CD8-positive, alpha-beta memory T cell (primary cell): ENCODE measurements at places on chromosomes 1 and 21. TPM values are rescaled to one million over a fixed set of nuclear protein-coding genes. Genes with fewer than 3 reads are reported as not detected.

- peaks cover 6% of the 10 kb centered on the region for H3K27me3 ChIP-seq
- DNase-seq = no peak
- H3K4me1 ChIP-seq = no peaks in the 10 kb centered on the region
- H3K36me3 ChIP-seq = no peaks in the 10 kb centered on the region
- H3K4me3 ChIP-seq = no peak overlapping the region
Observed at GRCh38 chr21:43593078-43593477, 66.2 kb downstream of the HSF2BP start.

The DIRAS3 gene
- total RNA-seq = 0.16 TPM

GRCh38 chr1:94398356-94398755 lies 19.8 kb upstream of the ABCD3 start:
- no peak for DNase-seq
- no peaks in the 10 kb centered on the region for H3K27me3 ChIP-seq
- H3K4me3 ChIP-seq = no peak overlapping the region
- no peaks in the 10 kb centered on the region for H3K4me1 ChIP-seq
- H3K27ac ChIP-seq = no peak overlapping the region
- no peaks in the 10 kb centered on the region for H3K36me3 ChIP-seq

DNA sequence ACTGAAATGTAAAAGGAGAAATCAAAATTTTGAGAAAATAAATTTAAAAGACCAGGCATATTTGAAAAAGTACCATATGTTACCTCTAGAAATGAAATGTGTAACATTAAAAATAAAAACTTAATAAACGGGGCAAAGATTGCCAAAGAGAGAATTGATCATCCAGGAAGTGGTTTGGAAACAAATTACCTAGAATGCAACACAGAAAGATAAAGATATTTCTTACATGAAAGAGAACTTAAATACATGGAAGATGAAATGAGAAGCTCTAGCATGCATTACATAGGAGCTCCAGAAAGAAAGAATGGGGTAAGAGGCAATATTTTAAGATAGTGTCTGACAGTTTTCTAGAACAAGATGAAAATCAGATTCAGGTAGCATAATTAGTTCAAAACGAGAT lies 235.9 kb upstream of the IRF2BP2 start:
- no peaks in the 10 kb centered on the region for H3K36me3 ChIP-seq
- H3K4me1 ChIP-seq = peaks cover 49% of the 10 kb centered on the region
- no peaks in the 10 kb centered on the region for H3K27me3 ChIP-seq
- no peak for DNase-seq
- H3K4me3 ChIP-seq = no peak overlapping the region

The CFAP74 gene
- total RNA-seq = not detected

GRCh38 chr1:4219826-4220225 lies 319.8 kb upstream of the C1orf174 start:
- no peak overlapping the region for H3K4me3 ChIP-seq
- H3K36me3 ChIP-seq = no peaks in the 10 kb centered on the region
- no peaks in the 10 kb centered on the region for H3K4me1 ChIP-seq
- no peak for DNase-seq

The HHIPL2 gene
- 0.28 TPM for total RNA-seq
